A549 treated with Hydrocortisone at 1 μM for 4 hours (cell line): ENCODE measurements at places on chromosomes 1 and 21. TPM values are rescaled to one million over a fixed set of nuclear protein-coding genes. Genes with fewer than 3 reads are reported as not detected.

PRAMEF17 gene
- not detected in 5 replicates for total RNA-seq

LORICRIN gene
- total RNA-seq: not detected in 5 replicates

FBXO44 gene
- 15.2 to 18.2 TPM (median 16.2 TPM) in 5 replicates for total RNA-seq

ACKR1 gene
- total RNA-seq: 0.05 to 0.15 TPM (median 0.06 TPM) in 3 of 5 replicates, not detected in the others

TLR5 gene
- total RNA-seq: 0.11 to 0.18 TPM (median 0.17 TPM) in 5 replicates

LCE1C gene
- total RNA-seq: not detected in 5 replicates

LDLRAD1 gene
- not detected in 5 replicates for total RNA-seq

GPX7 gene
- not detected in 5 replicates for total RNA-seq

KRTAP22-1 gene
- not detected in 5 replicates for total RNA-seq

RGSL1 gene
- total RNA-seq: not detected in 5 replicates

ZNF695 gene
- 2.3 to 2.6 TPM (median 2.5 TPM) in 5 replicates for total RNA-seq

TMEM269 gene
- total RNA-seq: 0.03 to 0.15 TPM (median 0.09 TPM) in 5 replicates

KRTAP12-2 gene
- not detected in 5 replicates for total RNA-seq

GSTM1 gene
- total RNA-seq: not detected in 5 replicates

XKR8 gene
- 4.6 to 6.0 TPM (median 4.9 TPM) in 5 replicates for total RNA-seq

SYT11 gene
- total RNA-seq: 0.92 to 1.5 TPM (median 1.3 TPM) in 5 replicates

PCP4L1 gene
- 0.09 to 0.17 TPM (median 0.12 TPM) in 4 of 5 replicates, not detected in the other for total RNA-seq

ETV3L gene
- total RNA-seq: not detected in 5 replicates

FMO4 gene
- 0.27 to 0.67 TPM (median 0.43 TPM) in 5 replicates for total RNA-seq

FABP3 gene
- not detected in 5 replicates for total RNA-seq

S100A8 gene
- total RNA-seq: not detected in 5 replicates

ERICH3 gene
- not detected in 5 replicates for total RNA-seq

HSF2BP gene
- 1.8 to 2.2 TPM (median 2.1 TPM) in 5 replicates for total RNA-seq
